ENCODE measurements at places on chromosomes 2 and 18.

- no peak for DNase-seq
Observed at GRCh38 chr2:26852405-26853306, 4.7 kb downstream of the DPYSL5 start.

DNA sequence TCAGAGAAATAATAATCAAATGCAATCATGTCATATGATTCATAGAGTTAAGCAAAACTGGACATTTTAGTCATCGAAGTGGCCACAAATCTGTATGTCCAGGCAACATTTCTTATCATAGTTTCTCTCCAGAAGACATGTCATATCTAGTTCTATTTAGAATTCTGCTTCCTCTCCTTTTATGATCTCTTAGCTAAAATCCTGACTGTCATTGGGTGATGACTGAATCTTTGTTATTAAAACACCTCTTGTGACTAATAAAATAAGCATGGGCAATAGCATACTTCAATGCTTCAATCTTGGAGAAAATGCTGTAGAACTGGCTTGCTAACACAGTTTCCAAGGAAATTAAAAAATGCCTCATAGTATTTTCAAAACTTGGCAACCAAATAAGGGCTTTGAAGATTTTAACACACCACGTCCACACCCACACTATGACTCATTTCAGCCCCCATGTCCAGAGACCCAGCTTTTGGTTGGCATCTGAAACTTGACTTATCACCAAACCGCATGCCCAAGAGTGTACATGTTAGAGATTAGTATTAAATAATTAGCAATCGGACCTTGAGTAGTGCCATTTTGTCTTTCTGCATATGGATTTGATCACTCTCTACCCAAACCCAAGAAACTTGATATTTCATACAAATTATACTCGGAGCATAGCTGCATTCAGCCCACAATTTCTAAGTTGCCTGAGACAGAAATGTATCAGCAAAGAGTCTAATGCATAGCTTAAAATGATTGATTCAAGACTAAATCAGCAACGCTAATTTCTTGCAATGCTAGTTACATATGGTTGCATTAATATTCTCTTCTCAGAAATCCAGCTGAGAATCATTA, 106.5 kb upstream of the ETAA1 start:
- DNase-seq, result peak; percentile 3

GRCh38 chr18:42893977-42894376, 221.5 kb downstream of the RIT2 start:
- no peak for DNase-seq

DNA sequence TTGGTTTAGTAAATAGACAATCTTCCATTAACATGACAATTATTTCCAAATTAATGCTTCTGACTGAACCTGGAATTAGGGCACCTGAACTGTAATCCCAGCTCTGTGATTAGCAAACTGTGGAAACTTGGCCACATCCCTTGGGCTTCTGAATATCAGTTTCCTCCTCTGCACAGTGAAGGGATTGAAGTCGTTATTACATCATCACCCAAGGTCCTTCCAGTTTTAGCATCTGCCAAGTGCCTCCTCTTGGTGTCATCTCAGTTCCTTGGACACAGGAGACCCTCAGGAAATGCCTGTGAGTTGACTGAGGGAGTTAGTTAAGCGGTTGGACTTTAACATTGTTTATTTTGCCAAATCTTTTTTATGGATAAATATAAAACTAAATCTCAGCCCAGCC, 64.8 kb downstream of the MOGAT1 start:
- DNase-seq, result no peak

DNA sequence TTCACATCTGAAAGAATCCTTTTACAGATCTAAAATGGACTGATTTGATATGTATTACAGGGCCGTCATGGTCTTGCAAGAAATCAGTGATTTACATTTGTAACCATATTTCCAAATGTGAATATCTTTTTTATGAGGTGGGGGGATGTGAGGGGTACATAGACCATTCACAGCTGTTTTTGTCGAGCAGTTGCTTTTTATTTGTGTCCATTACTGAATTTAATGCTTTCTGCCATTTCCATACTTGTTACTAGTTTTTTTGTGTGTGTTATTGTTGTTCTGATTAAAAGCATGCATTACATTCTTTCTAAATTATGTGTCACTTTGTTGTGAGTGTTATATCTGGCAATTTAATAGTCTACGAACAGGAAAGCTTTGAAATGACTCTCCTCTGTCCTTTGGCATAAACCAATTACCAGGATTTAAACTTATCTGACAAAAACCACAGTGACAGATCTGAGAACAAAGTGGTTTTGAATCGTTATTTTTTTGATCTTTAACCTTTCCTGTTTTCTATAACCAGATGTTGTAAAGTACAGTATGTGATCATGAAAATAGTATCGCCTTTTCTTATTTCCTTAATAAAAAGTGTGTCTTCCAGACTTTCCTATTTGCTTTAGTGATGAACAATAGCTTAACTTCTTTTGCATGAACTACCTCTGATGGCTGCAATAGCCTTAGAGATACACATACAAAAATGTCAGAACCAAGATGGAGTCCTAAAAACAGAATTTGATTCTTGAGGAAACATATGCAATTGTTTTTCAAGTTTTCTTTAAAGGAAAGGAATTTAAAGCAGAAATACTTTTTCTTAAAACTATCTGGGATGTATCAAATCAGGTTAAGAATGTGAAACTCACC, 354.2 kb upstream of the ACVR2A start:
- peak; percentile 18 for DNase-seq

- no peak for DNase-seq
Observed at GRCh38 chr2:227132986-227133385, 31.0 kb downstream of the COL4A4 start.

DNA sequence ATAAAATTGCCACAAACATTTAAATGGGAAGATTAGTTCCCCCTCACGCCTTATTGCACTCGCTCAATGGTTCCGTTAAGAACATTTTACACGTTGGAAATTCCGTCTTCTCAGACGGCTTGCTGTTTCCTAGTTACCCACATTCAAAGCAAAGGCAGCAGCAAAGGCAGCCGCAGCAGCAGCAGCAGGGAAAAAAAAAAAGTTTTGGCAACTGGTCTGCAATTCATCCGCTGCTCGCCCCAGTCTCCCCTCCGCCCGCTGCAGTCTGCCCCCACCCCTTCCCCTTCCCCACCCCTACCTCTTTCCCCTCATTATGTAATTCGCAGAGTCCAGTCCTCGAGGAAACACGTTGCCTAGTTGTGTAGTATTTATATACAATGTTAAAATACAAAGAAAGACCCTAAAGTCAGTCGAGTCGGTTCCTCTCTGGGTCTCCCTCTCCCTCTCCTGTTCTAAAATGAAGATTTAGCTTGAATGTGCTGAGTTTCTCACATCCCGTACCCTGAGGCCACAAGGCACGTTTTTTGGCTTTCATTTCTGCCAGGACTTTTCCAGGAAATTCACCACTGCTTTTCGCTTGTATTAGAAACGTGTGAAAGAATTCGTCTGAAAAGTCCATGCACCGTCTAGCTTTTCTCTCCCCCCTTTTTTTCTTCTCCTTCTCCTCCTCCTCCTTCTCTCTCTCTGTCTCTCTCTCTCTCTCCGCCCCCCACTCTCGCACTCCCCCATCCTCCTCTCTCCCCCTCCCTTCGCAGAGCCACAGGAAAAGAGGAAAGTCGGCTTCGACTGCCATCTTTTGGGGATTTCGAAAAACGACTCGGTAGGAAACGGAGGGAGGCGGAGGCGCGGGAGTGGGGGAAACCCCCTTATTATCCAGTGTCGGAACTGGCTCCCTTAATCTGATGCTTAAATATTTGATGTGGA, 140.0 kb downstream of the MEIS1 start:
- peak; percentile 62 for DNase-seq

DNA sequence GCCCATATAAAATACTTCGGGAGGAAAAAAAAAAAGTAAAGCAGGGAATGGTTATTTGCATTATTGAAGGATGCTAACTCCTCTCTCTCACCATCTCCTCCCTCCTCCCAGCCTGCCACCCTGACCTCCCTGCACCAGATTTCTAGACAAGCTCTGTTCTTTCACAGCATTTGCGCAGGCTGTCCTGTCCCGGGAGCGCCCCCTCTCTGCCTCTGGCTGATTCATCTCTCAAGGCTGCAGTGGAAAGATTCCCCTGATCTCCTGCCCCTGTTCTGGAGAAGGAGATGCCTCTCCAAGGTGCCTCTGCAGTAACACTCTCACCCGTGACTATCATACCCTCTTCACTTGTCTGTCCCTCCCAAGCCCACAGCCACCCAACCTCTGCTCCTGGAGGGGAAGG, 38.5 kb downstream of the COL4A4 start:
- DNase-seq, result no peak

GRCh38 chr2:172098650-172099471, 3.8 kb downstream of the DLX2 start:
- peak; percentile 89 for DNase-seq

Data from SW480 (cell line).